ENCODE measurements at places on chromosomes 4 and X.

DNA sequence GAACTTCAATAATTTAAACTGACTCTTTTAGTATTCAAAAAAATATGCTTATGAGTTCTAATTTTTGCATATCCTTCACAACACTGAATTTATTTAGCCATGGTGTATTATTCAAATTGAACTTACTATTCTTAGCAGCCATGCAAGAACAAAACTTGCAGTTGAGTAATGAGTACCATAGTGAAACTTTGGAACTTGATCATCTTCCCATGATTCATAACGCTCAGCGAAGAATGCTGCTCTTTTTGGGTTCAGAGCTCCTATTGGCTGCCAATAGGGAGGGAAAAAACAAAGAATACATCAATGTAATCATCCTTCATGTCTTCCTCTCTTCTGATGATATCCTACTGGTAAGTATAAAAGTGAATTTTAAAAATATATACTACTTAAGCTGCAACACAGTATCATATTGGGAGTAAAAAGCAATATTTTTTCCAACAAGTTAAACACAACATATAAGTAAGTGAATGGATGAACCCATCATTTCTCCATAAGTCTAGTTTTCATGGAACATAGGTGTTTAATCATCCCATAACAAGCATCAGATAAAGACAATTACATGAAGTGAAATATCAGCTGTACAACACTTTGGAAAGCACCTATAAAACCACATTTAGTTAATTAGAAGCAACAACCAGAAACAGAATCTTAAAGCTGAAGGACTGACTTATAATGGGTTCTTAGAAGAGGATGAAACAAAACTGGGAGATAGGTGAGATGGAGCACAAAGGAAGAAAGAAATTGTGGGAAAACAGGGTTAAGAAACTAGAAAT is 145.2 kb upstream of the MAB21L2 start:
- no peak for DNase-seq

GRCh38 chr4:152072001-152072485 is 311.2 kb upstream of the GATB start:
- DNase-seq, result no peak

GRCh38 chrX:134406356-134407064 is 53.5 kb upstream of the HPRT1 start:
- no peak for DNase-seq

- DNase-seq, result no peak
Observed at GRCh38 chr4:73615613-73616012, 4.6 kb downstream of the RASSF6 start.

- peak; percentile 8 for DNase-seq
Observed at GRCh38 chrX:107894038-107894437, 68.4 kb downstream of the MID2 start.

DNA sequence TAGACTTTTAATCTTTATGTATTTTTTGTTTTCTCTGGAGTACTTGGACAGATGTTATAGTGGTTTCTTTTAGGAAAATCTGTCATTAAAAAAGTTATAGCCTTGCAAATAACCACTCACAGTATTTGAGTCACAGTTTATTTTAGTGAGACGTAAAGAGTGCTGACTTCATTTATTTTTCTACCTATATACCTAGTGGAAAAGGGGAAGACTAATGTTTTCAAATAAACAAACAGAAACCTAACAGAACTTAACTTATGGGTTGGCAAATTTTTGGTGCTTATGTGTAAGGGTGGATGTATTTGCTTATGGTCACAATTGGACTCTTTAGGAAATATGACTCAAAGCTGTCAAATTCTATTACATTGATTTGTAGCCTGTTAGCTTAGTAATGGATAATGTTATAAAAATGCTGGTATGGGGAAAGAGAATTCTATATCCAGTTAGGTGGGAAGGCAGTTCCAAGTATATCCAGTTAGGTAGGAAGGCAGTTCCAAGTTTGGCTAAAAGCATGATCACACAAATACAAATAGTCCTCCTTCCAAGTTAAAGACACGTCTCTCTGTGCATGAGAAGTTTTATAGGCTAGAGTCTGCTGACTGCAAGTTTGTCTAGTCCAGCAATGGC is 61.9 kb downstream of the SLC9A6 start:
- DNase-seq, result no peak

DNA sequence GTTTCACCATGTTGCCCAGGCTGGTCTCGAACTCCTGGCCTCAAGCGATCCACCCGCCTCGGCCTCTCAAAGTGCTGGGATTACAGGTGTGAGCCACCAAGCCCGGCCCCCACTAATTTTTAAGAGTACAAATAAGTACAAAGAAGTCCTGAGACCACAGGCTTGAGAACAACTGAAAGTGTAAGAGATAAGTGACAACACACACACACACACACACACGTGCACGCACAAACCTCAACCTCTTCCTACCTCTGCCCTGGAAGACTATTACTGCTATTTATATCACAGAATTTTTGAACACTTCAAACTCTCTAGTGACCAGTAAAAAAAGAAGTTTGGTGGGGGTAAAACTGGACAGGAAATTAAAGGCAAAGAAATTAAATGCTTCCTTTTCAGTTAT is 7.5 kb downstream of the KLHL15 start:
- DNase-seq, result peak; percentile 5

DNA sequence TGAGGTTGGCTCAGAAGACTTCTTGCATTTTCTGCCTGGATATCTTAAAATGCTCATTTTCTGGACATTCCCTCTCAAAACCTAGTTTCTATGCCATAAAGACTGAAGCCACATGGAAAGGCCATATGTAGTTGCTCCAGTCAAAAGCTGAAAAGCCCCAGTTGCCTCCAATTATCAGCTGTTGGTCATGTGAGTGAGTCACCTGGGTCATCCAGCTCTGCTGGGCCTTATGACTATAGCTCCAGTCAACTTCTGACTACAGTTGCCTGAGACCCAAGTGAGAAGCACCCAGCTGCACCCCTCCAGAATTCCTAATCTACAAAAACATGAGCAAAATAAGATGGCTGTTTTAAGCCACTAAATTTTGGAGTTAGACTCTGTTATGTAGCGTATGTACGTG is 41.9 kb downstream of the HELQ start:
- no peak for DNase-seq

- no peak for DNase-seq
Observed at GRCh38 chr4:140826701-140827027, 70.5 kb upstream of the TBC1D9 start.

GRCh38 chr4:154743683-154744340 is at the start of gene LRAT:
LRAT (plus strand) TSS chr4:154744000; CDS start chr4:154744327, 327 bp downstream.
- DNase-seq, result peak; percentile 39

DNA sequence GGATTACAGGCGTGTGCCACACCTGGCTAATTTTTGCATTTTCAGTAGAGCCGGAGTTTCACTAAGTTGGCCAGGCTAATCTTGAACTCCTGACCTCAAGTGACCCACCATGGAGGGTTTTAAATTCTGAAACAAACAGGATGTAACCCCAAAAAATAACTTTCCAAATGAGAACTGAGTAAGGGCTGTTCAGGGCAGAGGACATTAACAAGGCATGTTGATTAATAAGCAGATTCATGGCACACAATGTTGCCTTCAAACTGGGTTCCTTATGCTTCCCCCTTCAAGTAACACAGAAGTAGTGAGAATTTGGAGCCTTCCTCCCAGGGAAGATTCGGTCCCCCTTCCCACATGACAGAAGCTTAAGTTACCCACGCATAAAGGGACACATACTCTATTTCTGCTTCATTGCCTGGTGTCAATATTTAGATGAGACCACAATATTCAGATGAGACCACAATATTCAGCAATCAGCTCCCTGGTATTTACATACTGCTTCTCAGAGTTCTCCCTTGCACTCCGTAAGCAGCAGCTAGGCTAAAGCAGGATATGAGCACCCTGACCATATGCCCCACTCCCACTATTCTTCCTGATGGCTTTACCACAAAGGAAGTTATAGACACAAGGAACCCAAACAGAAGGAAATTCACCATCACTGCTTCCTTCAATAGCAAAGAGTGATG is 21.4 kb downstream of the GRSF1 start:
- DNase-seq, result no peak

GRCh38 chrX:45845142-45845541 is 644.5 kb upstream of the DIPK2B start:
- DNase-seq, result no peak

- no peak for DNase-seq
Observed at GRCh38 chr4:20735931-20736330, 35.7 kb downstream of the PACRGL start.

DNA sequence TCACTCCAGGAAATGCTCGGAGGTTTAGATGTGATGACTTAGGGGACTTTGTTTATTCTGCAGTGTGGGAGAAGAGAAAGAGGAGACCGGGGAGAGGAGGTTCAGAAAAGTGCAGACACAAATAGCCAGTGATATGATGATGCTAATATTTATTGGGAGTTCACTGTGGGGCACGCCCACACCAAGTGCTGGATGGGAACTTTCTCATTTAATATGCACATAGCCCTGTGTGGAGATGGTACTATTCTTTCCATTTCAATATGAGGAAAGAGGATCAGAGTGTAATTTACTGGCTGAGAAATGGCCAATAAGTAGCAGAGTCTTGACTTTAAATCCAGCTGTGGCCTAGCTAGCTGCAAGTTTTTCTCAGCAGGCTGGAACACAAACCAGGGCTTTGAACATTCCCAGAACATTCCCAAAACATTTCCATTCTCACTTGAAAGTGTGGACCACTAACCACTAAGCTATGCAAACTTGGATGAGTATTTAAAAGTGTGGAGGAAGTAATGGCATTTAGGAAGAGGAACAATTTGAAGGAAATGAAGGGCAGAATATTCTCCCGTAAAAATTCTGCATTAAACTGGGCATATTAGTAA is 231.7 kb downstream of the HS3ST1 start:
- DNase-seq, result no peak

DNA sequence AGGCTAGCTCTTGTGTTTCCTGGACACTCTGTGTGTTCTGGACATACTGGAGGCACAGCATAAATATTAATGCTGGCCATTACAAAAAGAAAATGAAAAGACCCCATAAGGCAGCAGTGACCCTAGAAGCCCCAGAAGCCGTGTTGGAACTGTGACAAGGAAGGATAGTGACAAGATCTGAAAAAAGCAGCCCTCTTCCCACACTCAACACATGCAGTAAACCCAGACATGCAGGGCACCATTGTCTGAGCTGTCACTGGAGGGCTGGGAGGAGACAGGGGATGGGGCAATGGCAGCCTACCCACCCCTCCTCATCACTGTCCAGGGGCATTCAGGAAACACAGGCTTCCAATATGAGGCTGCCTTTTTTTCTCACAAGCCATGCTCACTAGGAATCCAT is 6.5 kb downstream of the TRIM2 start:
- no peak for DNase-seq

DNA sequence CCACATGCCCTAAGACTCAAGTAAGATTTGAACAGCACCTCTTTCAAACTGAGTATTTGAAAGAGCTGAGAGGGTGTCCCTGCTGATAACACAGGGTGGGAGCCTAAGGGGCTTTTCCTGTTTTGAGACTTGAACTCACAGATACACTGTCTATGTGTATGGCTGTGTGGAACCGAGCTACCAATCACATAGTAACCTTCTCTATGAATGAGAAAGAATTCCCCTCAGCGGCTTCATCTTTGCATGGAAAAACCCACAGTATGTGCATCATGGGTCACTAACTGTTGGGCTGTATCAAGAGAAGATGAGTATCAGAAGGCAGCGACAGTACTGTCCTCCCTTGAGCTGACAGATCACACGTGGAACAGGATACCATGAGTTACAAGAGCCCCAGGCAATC is 336.3 kb downstream of the AFF2 start:
- DNase-seq, result no peak

DNA sequence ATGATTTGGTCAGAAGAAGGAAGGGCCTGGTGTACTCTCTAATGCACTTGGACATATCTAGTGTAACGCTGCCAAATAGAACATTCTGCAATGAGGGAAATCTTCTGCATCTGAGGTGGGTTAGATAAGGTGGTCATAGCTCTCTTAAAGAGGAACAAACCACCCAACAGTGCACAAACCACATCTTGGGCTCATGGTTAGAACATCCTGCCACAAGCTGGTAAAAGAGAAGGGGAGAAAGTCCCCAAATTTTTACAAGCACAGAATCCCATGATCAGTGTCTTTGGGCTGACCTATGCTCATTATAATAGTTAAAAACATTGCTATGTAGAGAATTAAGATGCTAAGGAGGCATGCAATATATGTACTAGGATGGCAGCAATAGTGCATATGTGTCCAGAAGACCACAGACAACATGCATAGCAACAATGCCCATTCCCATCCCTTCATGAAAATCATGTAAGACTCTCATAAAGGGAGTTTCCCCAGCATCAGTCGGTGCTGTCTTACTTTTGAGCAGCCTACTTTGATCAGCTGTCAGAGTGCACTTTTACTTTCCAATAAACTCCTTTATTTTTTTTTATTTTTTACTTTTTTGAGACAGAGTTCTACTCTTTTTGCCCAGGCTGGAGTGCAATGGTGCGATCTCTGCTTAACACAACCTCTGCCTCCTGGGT is 99.7 kb upstream of the SLC7A11 start:
- DNase-seq, result peak; percentile 15

GRCh38 chr4:165415910-165416309 is 37.1 kb downstream of the CPE start:
- no peak for DNase-seq

GRCh38 chr4:125529071-125529470 is 214.3 kb downstream of the FAT4 start:
- DNase-seq, result no peak

GRCh38 chr4:164239433-164239832 is 514.5 kb upstream of the SMIM31 start:
- no peak for DNase-seq

GRCh38 chr4:169256101-169256612 is 14.6 kb downstream of the SH3RF1 start:
- no peak for DNase-seq

- DNase-seq, result no peak
Observed at GRCh38 chr4:38678078-38678477, 14.1 kb downstream of the KLF3 start.

DNA sequence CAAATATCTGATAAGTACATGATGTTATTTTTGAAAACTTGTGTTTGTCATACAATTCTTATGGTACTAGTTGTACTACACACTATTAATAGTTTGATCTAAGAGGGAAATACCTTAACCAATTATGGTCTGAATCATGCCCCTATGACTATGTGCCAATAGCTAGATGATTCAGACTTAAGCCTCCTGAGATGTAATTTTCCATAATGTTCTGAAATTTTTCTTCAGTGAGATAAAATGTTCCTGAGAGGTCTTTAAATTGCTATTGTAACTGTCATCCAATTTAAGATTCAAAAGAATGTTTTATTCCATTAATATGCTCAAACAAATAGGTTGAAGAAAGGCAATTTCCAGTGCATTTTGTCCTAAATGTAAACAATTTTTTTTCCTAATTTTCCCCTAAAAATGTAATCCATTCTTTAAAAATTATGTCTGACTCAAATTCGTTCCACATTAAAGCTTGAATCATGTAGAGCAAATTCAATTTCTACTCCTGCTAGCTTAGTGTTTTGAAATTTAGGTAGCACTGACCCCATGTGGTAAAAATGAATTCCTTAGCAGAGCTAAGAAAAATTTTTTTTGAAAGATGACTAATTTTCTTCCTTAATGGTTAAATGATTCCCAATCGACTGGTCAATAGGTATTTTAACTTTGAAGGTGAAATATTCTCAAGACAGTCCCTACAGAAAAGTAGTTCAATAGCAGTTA is 49.1 kb downstream of the APOOL start:
- DNase-seq, result no peak
